Fibroblast of villous mesenchyme (primary cell): ENCODE measurements at places on chromosomes 16 and 17.
A peak's percentile ranks its signal among the peaks of the same experiment; 100 is the strongest.

- no peak for DNase-seq
These were observed 888 bp downstream of the ACSM5 start for GRCh38 chr16:20410121-20410723.

- no peak for DNase-seq
These were observed 226.6 kb downstream of the SPECC1 start for GRCh38 chr17:20235747-20236146.

DNA sequence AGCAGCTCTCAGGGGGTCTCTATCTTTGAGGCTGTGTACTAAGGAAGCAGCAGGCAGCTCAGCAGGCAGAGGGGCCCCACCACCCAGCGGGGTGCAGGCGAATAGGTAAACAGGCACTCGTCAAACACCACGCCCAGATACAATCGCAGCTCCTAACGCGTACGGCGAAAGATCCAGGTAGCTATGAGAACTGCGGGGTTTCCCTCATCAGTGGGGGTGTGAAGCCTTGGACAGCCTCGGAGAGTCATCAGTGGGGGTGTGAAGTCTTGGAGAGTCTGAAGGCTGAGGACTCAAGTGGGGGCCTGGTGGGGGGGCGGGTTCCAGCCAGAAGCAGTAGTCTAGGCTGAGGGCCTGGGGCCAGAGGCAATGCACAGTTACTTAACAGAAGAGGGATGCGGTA is 69.0 kb downstream of the RTN4RL1 start:
- no peak for DNase-seq

DNA sequence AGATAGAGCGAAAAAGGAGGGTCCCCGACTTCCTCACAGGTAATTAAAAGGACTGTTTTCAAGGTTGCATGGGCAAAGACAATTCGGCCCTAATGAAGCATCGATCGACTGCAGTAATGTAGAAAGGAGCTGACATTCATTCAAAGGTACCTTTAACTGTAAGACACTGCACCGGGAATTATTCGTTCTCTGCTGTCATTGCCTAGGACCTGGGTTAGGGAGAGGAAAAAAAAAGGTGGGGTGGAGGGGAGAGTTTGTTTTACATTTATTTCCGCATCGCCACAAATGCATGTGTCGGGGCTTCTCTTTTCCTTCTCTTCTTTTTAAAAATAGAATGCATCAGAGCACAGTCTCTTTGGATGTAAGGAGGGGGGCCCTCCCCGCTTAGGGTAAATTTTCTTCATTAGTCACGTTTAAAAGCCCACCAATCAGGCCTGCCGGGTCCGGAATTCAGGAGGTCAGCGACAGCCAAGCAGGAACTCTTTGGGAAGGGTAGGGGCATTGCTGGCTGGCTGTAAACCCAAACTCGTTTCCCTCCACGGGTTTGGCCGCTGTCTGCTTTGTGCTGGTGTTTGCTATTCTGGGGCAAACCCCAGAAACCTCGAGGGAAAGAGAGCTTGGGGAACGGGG is 496.2 kb upstream of the ZFHX3 start:
- no peak for DNase-seq

GRCh38 chr17:40242774-40243173 is 23.7 kb downstream of the WIPF2 start:
- peak; percentile 16 for DNase-seq

DNA sequence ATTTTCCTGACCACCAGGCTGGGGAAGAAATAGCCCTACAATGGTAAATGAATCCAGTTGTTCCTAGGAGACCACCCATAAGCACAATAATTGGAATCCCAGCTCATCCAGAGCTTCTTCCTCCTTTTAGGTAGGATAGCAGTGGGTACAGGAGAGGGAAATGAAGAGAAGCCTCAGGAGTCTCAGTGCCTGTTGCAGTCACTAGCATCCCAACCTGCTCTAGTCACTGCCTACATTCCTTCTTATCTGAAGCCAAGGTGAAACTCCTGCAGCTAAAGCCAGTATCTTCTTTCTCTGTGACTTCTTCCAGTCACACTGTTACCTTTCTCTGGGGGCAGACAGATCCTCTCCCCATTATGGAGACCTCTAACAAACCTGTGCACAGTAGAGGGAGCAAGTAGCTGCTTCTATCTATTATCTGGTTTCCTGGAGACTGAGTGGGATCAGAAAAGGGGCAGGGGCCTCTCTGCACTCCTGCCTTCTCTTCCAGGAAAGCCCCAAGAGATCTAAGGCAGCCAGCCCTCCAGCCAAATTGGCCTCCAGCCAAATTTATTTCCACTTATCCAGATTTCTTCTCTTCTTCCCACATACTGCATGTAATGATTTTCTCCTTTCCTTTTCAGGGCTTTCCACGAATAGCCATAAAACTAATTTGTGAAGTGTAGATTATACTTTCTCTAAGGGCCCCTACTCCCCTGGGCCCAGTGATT is 85.5 kb downstream of the SSH2 start:
- DNase-seq: no peak

- DNase-seq: no peak
These were observed at the start of gene WNT3 for GRCh38 chr17:46818316-46818928. WNT3 (minus strand) TSS chr17:46818692; CDS start chr17:46818597, 95 bp downstream.

GRCh38 chr16:15653227-15653626 is 3.2 kb downstream of the NDE1 start:
- DNase-seq: peak; percentile 91

- DNase-seq: no peak
These were observed 53.4 kb upstream of the NKD1 start for GRCh38 chr16:50494501-50495491.

DNA sequence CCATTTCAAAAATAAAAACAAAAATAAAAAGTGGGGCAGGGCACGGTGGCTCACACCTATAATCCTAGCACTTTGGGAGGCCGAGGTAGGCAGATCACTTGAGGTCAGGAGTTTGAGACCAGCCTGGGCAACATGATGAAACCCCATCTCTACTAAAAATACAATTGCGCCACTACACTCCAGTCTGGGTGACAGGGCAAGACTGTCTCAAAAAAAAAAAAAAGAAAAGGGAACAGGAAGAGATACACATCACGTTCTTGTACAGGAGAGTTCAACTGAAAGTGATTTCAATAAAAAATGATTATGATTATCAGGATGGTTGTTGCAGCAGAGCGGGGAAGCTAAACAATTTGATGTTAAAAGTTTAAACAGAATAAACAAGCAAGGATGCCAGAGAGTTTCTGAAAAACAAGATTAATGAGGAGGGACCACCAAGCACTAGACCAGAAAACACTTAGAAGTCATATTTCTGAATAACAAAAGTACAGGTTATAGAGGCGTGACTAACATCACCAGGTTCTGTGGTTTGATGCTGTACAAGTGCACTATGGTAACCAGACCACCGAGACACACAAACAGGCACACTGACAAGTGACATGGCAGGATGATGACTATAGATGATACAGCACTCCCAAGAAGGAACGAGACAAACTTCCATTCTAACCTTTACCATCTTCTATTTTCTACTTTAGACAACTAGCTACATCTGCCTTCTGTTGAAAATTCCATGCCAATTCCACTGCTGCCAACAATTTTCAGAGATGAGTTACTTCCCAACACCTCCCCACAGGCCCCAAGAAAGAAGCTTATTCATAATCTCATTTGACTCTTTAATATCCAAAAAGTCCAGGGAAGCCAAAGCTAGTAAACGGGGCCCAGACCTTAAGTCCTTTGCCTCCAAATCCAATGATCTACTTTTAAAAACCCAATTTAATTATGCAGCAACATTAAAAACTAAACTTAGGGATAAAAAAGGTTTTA is 11.8 kb downstream of the DNAJA2 start:
- no peak for DNase-seq

DNA sequence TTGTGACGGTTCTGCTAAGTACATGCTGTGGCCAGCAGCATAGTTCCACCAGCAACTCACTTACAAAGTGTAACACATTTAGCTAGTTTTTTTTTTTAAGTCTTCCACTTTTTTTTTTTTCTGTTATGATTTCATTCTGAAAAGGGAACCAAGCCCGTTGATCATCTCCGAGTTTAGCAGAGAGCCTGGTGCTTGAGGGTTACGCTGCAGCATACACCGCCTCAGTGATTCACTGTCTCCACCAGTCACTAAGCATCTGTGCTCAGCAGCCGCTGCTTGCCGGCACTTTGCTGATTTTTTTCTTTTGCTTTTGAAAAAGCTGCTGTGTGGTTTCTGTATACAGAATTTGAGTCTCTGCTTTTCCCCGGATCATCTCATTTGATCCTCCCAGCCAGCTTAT is 194.5 kb upstream of the CDH13 start:
- no peak for DNase-seq
